ENCODE measurements at places on chromosomes 1 and 21. TPM values are rescaled to one million over a fixed set of nuclear protein-coding genes. Genes with fewer than 3 reads are reported as not detected.
A peak's percentile ranks its signal among the peaks of the same experiment; 100 is the strongest.

DNA sequence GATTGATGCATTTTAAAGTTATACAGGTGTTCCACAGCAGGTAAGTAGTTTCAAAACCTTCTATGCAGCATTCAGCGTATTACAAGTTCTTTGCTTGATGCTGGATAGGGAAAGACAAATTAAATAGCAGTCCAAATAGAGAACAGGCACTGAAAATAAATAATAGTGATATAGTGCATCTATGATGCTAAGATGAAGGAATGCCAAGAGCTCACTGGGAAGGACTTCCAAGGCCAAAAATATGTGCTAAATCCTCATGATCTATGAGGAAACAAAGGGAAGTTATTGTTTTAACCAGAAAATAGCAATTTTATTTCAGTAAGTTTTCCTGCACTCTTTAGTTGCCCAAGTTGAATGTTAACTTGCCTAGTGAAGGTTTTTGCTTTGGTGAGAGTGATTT, 127.8 kb upstream of the GREM2 start:
- no peak for DNase-seq

NASP gene
- 83.0 TPM for polyA plus RNA-seq

GRCh38 chr1:100810360-100810759, 84.3 kb downstream of the EXTL2 start:
- no peak for DNase-seq

- no peak for DNase-seq
These were observed 40.2 kb upstream of the SLC6A9 start for GRCh38 chr1:44071461-44071860.

- peak; percentile 58 for DNase-seq
These were observed 41.3 kb upstream of the BMP8B start for GRCh38 chr1:39829791-39830533.

NR5A2 gene
- 16.4 TPM for polyA plus RNA-seq

- no peak for DNase-seq
These were observed 38.2 kb upstream of the PIGC start for GRCh38 chr1:172482044-172482443.

DNA sequence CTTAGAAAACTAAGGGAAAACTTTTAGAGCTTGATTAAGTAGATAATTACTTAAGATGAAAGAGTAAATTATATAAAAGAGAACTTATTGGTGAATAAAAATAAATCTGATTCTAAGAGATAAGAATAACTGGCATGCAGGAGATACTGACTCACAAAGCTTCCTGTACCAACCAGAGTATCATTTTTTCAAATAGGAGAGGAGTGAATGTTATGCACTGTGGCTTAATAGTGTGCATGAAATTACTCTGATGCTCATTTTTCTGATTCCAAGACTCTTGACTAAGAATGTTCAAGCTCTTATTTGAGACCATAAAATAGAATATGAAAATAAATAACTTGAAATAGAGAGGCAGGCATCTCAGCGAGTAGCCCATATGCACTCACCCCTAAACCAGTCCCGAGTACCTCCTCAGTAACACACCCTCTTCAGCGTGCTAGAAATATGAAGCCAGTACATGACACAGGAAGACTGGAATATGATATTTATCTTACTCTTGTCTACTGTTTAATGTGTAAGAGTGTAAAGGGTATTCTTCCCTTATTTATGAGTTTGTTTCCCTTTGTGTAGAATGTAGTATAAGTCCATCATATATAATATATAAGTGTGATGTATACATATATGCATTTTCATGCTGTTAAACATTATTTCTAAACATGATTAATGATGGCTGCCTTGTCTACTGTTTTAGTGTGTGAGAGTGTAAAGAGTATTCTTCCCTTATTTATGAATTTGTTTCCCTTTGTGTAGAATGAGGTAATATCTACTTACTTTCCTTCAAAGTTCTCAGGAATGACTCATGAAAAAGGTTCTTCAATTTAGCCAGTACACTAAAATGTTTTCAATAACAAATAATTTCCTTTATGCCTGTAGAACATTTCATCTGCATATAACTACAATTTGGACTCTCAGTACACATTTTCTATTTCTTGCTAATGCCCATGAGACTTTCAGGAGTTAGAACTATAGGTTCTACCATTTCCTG, 99.2 kb upstream of the PALMD start:
- no peak for DNase-seq

- no peak for DNase-seq
These were observed 49.8 kb upstream of the ADORA3 start for GRCh38 chr1:111553196-111553595.

CAMTA1 gene
- 151 TPM for polyA plus RNA-seq

AUNIP gene
- 0.41 TPM for polyA plus RNA-seq

DNA sequence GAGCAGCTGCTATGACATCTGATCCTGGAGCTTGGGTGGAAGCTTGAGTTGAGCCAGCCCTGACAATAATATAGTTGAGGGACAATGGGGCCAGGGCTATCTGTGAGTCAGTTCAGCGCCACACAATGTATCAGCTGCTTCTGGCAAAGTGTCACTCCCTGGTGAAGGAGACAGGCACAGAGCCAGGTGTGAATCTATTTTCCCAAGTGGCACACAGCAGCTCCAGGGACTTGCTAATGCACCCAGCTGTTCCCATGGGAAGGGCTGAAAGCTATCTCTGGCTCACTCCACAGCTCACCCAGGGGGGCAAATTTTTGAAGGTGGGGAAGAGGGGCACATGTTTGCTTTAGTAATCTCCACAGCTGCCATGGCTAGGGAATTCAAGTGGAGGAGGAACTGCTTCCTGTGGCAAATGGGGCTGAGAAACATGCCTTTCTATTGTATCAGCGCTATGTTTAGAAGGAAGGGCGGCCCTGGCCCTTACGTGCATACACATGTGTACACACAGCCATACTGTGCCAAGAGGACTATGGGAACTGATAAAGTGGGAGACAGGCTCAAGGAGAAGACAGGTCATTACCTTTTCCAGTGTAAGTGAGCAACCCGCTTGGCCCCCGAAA, 2.2 kb downstream of the CYB5R1 start:
- DNase-seq = no peak

DNA sequence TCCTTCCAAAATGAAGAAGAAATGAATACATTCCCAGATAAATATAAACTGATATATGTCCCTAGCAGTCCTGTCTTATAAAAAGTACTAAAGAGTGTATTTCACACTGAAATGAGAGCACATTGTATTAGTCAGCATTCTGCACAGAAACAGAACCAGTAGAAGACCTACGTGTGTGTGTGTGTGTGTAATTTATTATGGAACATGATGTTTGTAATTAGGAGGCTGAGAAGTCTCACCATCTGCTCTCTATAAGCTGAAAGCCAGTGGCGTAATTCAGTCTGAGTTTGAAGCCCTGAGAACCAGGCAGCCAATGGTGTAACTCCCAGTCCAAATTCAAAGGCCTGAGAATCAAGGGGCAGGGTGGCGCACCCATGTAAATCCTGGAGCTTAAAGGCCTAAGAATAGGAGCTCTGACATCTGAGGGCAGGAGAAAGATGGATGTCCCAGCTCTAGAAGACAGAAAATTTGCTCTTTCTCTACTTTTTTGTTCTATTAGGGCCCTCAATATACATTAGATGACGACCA, 146.5 kb upstream of the LYPLAL1 start:
- DNase-seq = no peak

- no peak for DNase-seq
These were observed 648.0 kb upstream of the PLXNA2 start for GRCh38 chr1:208892147-208892546.

SHE gene
- 0.41 TPM for polyA plus RNA-seq

- DNase-seq = no peak
These were observed 71.0 kb upstream of the ATF3 start for GRCh38 chr1:212537610-212538009.

FYB2 gene
- 21.0 TPM for polyA plus RNA-seq

KRTAP21-2 gene
- polyA plus RNA-seq = not detected

DNA sequence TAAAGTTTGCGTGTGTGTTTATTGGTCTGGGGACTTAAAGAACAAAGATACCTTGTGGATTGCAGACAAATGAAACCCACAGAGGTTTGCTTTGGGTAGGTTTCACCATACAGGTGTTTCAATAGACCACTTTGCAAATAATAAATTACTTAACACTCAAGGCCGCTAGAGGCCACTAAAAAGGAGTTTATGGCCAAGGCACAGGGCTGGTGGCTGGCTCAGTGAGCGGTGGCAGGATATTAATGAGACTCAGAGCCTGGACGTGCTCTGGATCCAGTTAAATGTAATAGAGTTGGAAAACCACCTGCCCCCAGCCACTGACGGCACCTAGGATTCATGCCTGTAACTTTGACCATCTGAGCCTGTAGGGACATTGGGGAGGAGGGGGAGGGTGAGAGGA, 44.5 kb downstream of the LRRC38 start:
- peak; percentile 44 for DNase-seq

GRCh38 chr1:7729761-7730160, 41.3 kb upstream of the VAMP3 start:
- no peak for DNase-seq

DNA sequence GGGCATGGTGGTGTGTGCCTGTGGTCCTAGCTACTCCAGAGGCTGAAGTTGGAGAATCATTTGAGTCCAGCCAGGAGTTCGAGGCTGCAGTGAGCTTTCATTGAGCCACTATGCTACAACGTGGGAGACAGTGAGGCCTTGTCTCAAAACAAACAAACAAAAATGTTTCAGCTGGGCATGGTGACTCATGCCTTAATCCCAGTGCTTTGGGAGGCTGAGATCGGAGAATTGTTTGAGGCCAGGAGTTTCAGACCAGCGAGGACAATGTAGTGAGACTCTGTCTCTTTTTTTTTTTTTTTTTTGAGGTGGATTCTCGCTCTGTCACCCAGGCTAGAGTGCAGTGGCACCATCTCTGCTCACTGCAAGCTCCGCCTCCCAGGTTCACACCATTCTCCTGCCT, 5.0 kb upstream of the RPL5 start:
- DNase-seq = no peak

ANKRD34A gene
- polyA plus RNA-seq = 0.83 TPM

- DNase-seq = no peak
These were observed 20.5 kb upstream of the ZBTB18 start for GRCh38 chr1:244030481-244031040.

DNA sequence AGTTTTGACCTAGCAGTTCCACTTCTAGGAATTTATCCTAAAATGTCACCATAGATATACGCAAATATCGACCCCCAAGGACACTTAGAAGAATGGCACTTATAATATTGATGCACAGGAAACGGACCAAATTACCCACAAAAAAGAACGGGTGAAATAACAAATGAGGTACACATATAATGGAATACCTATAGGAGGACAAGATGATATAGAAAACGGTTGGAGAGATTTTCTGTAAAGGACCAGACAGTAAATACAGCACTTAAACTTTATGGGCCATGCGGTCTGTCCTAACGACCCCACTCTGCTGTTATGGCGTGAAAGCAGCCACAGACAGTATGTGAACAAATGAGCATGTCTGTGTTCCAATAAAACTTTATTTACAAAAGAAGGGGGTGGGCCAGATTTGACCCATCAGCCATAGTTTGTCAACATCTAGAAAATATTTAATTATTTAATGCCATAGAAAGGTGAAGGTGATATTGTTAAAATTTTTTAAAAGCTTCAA, 2.4 kb downstream of the TMPRSS3 start:
- no peak for DNase-seq

GRCh38 chr1:58607391-58607790, 30.3 kb upstream of the TACSTD2 start:
- no peak for DNase-seq

- no peak for DNase-seq
These were observed at the start of gene SLC26A9 for GRCh38 chr1:205943245-205943644. Gene SLC26A9 (minus strand): TSS chr1:205943456. CDS start chr1:205935820, 7,636 bp downstream.

DNA sequence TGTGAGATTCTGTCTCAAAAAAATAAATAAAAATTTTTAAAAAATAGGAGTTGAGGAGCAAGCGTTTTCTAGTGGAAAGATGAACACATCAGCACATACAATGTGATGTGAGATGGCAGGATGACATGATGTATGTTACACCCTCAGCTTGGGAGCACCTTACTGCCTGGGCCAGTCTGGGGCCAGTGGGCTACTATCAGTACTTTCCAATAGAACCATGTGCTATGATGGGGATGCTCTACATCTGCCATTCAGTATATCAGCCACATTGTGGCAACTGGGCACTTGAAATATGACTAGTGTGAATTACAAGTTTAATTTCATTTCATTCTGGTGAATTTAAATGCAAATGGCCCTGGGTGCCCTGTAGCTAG, 156.0 kb downstream of the PGBD5 start:
- DNase-seq = no peak

CATSPERE gene
- 2.3 TPM for polyA plus RNA-seq

GRCh38 chr21:34825948-34826548, 157.3 kb downstream of the CLIC6 start:
- DNase-seq = no peak

C4BPA gene
- polyA plus RNA-seq = 12.4 TPM
